ENCODE measurements at places on chromosomes 16 and 17.
A peak's percentile ranks its signal among the peaks of the same experiment; 100 is the strongest.

DNA sequence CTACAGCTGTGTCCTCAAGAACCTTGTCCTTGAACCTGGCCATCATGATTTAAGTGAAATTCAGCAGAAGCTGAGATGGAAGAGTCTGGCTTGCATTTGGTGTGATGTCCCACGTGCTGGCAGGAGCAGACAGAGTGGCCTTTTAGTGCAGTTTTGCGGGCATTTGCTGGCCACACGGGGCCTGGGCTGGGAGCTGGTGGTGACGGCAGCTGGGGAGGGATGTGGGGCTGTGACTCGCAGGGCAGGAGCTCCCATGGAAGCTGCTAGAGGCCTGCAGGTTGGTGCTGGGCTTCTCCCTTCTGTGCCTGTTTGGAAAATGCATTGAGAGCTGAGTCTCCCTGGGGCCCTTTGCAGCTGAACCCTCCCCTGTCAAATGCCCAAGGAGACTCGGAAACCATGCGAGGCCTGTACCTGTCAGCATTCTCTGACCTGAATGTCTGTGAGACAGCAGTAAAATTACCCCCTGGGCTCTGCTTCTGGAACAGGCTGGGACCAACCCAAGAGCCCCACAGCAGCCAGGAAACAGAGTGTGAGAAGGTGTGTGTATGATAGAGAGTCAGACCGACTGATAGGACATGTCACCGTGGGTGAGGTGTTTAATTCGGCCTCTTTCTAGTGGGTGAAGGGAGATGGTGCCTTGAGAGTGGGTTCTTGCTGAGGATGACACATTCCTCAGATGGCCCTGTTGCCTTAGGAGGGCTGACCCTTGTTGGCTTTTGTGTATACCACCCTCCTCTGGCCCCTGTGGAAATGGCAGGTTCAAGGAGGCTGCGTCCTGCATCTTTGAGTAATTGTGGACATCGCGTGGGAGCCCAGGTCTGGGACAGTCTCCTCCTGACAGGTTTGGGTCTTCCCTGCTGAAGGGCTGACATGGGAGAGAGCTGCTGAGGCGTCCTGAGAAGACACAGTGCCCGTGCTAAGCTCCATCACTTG, 145.5 kb downstream of the MSI2 start:
- peak; percentile 36 for DNase-seq

DNA sequence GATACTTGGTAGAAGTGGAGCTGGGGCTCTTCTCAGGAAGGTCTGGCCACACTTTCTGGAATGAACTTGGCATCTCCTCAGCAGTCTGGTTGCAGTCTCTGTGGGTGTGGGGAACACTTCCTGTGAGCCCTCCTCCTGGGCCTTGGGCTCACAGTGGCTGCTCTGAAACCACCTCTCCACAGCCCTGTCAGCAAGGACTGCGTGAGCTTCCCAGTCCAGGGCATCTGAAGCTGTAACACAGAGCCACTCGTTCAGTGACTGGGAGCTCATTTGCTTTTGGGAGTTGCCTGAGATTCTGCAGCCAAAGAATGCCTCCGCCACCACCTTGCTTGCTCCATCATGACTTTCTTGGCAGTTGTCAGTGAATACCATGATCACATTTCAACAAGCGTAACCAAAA, 60.0 kb downstream of the CLEC16A start:
- no peak for DNase-seq

DNA sequence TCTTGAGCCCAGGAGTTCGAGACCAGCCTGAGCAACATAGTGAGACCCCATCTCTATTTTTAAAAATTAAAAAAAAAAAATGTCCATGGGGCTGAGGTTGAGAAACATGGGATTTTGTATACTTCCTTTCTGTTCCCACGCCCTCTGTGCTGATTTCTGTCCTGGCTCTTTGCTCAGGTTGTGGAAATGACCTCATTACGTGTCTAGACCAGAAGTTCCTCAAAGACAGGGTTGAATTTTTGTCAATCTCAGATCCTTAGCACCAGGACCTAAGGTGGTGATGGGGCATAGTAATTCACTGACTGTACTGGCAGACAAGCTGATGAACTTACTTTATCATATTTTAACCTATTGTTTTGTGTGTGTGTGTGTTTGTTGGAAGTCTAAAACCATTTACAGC, 11.2 kb upstream of the HNF1B start:
- no peak for DNase-seq

DNA sequence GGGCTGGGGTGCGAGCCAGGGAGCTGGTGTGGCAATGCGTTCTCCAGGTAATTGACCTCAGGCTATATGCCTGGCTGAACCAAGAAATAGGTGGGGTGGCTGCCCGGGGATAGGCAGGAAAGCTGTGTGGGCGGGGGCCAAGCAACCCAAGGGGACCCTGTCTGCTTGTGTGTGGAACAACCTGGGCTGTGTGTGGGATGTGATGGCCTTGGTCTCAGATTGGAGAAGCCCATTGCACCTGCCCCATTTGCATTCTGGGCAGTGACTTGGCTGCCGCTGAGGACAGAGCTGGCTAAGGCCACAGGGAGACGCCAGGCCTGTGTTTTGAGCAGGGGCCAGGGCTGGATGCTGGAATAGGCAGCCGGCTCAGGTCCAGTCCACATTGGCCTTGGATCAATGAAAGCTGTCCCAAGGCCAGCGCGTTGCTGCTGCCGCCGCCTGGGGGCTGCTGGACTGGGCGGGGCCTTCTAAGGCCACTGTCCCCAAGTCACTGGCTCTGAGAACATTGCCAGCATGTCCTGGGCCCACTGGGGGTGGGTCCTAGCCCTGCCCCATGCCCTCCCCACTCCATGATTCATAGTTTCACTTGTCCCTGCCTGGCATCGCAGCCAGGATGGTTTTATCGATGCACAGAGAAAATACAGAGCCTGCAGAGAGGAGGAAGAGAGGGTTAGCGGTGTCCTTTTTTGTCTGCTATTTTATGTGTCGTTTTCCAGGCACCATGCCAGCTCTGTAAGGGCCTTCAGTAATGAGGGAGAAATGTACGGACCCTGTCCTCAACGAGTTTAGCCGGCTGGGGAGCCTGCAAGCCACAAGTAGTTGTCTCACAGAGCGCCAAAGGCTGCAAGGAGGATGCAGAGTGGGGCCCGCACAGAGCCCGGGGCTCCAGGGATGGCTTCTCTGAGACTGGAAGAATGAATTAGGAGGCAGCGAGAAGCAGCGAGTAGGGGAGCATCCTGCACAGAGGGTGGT, 43.9 kb downstream of the NKD1 start:
- no peak for DNase-seq

DNA sequence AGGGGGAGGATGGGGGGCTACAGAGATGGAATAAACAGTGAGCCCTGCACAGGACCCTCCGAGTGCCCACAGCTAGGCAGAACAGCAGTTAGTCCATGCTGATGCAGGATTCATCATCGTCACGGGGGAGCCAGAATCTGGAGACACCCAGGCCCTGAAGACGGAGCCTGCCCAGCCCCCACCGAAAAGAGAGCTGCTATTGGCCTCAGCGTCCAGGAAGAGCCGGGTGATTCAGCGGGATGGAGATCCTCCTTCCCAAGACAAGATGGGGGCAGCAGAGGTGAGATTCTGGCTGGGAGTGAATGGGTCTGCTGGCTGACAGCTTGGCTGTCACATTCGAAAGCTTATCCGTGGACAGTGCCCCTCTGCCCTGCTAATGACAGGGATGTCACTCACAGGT, 133.6 kb upstream of the CRHR1 start:
- no peak for DNase-seq

All from endothelial cell (in vitro differentiated cells).